ENCODE measurements at places on chromosomes 4 and X.

DNA sequence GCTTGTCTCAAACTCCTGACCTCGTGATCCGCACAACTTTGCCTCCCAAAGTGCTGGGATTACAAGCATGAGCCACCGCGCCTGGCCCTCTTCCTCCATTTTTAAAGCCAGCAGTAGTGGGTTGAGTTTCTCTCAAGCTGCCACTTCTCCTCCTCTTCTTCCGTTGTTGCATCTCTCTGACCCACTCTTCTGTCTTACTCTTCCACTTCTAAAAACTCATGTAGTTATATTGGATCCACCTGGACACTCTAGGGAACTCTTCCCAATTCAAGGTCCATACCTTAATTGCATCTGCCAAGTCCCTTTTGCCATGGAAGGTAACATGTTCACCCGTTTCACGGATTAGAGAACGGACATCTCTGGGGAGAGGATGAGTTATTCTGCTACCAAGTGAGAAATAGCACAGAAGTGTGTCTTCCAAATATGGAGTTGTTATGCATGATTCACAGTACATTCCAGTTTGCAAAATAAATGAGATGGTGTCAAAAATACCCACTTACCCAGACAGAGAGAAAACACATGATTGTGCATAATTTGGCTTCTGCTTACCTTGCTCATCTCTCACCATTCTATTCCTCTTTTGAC is 51.8 kb downstream of the GBA3 start:
- no peak for DNase-seq

GRCh38 chr4:187598196-187598595 is 397.4 kb upstream of the ZFP42 start:
- no peak for DNase-seq

DNA sequence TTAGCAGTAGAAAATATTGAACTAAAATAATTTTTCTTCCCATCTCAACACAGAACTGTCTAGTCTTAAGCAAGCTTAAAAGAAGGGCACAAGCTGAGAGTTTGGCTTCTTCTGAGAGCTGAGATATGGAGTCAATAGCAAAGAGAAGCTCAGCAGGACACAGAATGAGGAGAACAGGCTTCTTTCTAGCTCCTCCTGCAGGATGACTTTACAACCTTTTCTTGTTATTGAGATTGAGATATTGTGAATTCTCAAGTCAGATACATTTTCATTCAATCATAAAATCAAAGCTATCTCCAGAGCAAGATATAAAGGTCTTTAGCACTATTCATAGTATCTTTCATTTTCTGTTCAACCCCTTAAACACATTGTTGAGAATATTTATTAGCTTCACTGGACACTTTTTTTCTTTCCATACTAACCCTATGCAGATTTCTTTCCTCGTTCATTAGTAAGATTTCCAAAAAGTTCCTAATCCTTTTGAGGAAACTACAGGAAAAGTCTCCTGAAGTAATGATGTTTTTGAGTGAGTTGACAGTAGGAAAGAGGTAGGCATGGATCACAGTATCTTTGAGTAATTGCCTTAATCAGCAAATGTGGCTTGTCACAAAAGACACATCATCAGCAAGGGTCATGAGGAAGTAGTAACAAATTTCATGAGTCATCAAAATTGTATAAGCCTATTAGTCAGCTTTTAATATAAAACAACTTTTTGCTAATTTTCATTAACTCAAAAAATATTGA is 17.8 kb upstream of the CXCL3 start:
- DNase-seq: peak; percentile 79

- no peak for DNase-seq
These were observed 32.0 kb upstream of the MGST2 start for GRCh38 chr4:139633661-139634060.

DNA sequence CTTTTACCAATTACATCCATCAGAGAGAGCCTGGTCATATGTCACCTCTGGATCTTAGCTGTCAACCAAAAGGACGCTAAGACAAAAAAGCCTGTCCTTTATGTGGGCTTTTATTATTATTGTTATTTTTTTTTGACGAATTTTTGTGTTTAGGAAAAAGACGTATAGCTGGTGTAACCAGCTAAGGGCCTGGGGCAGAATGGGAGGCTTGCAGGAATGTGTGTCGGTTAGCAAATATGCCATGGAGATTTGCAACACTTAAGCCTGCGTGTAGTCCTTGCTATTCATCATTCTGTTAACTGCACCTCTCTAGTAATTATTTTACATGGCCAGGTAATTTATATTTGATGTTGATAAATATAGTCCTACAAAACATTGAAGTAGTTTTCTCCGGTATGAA is 93.5 kb downstream of the TACR3 start:
- DNase-seq: no peak

- DNase-seq: no peak
These were observed 1.5 kb downstream of the TIFA start for GRCh38 chr4:112284166-112284565.

DNA sequence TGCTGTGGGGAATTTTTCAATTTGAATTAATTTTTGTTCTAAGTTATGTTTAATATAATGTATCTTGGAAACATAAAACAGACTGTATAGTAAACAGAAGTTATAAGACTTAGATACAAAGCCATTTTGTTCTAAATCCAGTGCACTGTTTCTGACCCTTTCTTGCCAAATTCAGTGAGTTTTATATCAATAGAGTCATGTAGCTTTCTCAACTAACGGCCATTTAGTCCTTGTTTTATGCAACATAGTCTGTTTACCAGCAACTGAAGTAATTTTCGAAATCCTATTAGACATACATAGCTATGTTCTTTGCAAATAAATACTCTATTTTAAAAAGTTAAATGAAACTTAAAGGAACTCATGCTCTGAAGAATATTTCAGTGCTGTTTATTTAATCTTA is 242.8 kb downstream of the ADGRL3 start:
- no peak for DNase-seq

- no peak for DNase-seq
These were observed 139.5 kb downstream of the SH3KBP1 start for GRCh38 chrX:19747652-19748610.

DNA sequence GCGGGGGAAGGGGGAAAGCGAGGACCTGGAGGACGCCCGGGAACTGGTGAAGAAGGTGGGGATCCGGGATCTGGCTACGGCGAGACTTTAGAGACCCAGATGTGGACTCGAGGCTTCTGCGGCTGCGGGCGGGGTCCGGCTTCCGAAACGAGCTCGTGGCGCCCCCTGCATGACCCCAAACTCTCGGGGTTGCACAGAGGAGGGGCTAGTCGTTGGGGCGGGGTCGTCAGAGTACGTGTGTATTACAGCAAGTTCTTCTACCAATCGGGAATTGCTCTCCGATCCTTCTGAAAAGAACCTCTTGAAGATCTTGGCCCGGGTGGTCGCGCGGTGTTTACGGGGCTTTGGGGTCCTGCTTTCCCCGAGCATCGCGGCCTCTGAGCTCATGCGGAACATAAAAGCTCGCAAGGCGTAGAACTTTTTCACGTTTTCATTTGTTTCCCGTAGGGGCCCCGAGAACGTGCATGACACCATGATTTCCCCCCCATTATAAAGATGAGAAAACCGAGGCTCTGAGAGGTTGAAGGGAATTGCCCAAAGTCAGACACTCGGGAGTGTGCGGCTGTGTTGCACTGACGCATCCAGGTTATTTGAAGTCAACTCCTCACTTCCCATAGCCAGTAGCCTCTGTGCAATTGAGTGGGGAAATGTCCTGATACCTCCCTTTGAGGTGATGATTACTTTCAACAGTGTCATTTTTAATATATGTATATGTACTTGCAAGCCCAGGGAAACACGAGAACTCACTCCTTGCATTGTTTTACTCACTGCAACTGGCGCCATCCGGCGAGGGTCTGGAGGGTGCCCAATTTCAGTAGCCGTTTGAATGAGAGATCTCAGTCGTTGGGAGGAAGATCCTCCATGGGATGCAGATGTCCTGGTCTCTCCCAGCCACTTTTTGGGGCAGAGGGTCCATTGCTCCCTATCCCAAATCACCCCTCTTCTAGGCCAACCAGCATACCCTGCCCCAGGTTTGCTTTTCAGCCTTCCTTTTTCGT is at the start of gene BEND4:
Gene BEND4, minus strand, starts transcription at position 149 of the 998 bp plus-strand sequence. CDS start 512 bp downstream, outside the sequence.
- DNase-seq: no peak

GRCh38 chr4:162117051-162117450 is 46.7 kb downstream of the FSTL5 start:
- no peak for DNase-seq

DNA sequence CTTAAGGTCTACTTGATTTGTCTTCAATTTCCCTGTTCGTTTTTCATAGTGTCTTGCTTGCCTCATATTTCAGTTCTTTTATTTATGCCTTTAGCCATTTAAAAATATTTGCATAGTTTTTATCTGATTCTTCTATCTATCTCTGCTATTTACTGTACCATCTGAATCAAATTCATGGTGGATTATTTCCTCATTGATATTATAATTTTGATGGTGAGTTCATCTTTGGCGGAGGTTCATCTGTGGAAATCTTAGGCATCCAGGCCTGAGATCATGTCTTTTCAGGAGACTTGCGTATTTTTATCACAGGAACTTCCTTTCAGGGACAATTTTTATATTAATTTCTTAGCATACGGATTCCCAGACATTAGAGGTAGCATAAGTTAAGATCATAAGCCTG is 275.2 kb downstream of the STPG2 start:
- no peak for DNase-seq

DNA sequence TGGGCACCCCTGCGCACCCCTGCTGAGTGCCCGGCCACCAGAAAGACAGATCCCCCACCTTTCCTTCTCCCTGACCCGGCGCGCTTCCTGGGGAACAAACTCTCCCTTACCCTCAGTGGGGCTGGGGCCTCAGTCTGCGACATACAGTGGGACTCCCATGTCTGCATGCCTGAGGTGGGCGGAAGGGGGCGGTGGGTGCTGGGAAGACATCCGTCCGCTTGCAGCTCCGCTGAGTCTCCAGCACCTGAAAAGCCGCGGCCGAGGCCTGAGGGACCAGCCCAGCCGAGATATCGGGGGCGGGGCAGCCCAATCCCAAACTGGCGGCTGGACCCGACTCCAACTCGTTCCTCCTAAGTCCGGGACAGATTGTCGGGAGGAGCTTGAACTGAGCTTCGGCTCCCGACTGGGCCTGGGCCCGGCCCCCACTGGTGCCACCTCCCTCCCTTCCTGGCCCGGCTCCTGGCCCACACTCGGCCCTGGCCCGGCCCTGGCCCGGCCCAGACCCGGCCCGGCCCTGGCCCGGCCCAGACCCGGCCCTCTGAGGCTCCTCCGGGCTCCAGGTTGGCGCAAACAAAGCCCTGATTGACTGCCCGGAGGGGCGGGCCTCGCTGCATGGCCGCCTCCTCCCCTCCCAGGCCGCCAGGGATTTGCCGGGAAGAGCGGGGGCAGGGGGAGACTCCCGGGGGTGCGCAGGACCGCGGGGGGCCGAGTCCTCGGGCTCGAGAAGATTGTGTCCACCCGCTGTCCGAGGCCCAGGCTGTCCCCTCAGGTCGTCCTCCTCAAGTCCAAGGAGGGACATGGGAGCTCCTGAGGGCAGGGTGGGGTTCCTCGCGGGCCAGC is 877 bp upstream of the SLC16A2 start:
- DNase-seq: no peak

GRCh38 chrX:77740376-77740905 is 45.6 kb downstream of the ATRX start:
- DNase-seq: no peak

DNA sequence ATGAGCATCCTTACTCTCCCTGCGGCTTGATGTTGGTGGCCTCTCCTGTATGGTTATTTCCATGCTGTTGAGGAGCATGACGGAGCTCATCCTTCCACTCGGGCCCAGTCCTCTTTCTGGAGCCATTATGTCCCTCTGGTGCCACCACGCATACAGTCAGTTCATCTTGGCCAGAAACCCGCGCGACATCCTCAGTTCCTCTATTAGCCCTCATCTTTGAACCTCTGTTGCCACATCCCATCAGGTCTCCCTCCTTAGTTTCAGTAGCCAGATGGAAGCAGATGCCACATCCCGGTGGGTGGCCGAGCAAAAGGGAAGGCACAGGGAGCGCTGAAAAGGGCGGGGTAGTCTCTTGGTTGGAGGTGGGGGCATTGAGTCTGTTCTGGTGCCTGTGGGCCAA is 4.6 kb downstream of the LOC101059915 start:
- DNase-seq: no peak

DNA sequence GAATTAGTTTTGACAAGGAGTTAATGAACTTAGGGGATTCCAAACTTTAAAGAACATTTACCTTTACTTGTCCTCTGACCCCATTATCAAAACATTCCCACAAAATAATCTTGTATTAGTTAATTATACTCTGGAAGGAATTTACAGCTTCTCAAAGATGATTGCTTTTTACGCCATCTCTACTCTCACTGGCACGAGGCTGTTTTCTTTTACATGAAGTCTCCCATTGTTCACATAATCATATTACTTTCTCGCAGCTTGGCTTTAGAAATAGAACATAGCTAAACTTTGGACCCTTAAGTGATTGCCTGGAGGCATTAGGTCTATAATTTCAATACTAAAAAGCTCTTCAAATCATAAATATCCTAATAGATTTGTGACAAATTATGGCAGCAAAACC is 592.9 kb downstream of the TRIML1 start:
- DNase-seq: no peak

GRCh38 chr4:174524242-174524641 is 2.0 kb upstream of the HPGD start:
- no peak for DNase-seq

DNA sequence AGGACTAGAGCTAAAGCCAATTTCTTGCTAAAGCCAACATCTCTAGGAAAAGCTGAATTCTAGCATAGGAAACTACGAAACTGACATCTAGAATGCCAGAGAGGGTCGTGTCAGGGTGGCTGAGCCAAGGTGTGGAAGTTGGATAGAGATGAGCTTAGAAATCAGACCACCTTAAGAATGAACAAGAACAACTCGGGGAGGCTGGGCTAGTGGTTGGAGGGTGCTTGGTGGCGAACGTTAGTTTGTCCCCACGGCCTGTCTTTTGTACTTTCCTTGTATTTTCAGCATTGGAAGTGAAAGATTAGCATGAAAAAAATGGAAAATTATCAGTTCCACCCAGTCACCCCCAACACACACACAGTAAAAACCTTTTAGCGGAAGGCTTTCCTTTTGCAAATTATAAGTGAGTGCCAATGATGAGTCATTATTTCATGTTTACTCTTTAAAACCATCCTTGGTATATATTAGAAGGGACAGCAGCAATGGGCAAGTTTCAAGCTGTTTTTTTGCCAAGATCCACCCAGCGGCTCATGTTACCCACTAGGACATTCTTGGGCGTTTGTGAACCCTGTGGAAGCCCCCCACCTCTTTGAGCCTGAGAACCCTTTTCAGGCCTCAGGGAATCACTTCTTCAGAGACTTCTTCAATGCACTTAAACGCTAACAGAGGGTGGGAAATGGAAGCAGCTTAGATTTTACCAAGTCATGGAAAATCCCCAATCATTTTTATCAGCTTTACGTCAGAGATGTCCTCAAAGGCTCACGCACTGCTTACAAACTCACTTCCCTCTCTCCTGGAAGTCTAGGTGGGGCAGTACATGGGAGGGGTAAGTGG is 4.9 kb upstream of the PPEF1 start:
- DNase-seq: no peak

DNA sequence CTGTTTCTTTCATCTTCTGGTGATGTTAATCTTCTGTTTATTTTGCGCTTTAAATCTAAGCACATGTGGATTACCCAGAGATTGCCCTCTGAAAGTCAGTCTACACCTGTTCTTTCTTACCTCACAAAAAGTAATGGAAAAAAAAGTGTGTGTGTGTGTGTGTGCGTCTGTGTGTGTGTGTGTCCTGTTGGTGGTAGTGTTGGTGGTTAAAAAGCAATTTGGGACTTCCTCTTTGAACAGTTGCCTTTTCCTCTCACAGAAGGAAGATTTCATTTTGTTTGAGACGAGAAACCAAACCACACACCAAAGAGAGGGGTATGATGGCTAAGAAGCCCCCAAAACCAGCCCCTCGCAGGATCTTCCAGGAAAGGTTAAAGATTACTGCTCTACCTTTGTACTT is at the start of gene STAP1:
Gene STAP1, plus strand, starts transcription at position 235 of the 400 bp plus-strand sequence. Its CDS starts 83 bp downstream, at position 318.
- DNase-seq: no peak
